ENCODE measurements at places on chromosomes 6 and 20. TPM values are rescaled to one million over a fixed set of nuclear protein-coding genes. Genes with fewer than 3 reads are reported as not detected.

GRCh38 chr6:34566830-34567546 lies 10.9 kb upstream of the SPDEF start:
- no peak overlapping the region for H3K27ac ChIP-seq
- no peak overlapping the region for H3K4me3 ChIP-seq
- DNase-seq: no peak
- no peaks in the 10 kb centered on the region for H3K4me1 ChIP-seq

OR2H1 gene
- total RNA-seq: not detected

- no peaks in the 10 kb centered on the region for H3K27me3 ChIP-seq
- H3K4me3 ChIP-seq: peak overlapping the region; percentile 49
- H3K36me3 ChIP-seq: no peaks in the 10 kb centered on the region
- H3K27ac ChIP-seq: peak overlapping the region; percentile 61
- H3K4me1 ChIP-seq: peaks cover 55% of the 10 kb centered on the region
Measured at GRCh38 chr6:139250296-139251044, 41.3 kb downstream of the TXLNB start.

- no peak overlapping the region for H3K4me3 ChIP-seq
- no peaks in the 10 kb centered on the region for H3K36me3 ChIP-seq
- DNase-seq: no peak
- no peaks in the 10 kb centered on the region for H3K27me3 ChIP-seq
Measured at GRCh38 chr6:87993356-87993755, 54.3 kb upstream of the SPACA1 start.

GRCh38 chr6:88989215-88989614 lies 25.8 kb upstream of the RNGTT start:
- H3K4me1 ChIP-seq: no peaks in the 10 kb centered on the region
- DNase-seq: no peak
- no peak overlapping the region for H3K4me3 ChIP-seq
- no peaks in the 10 kb centered on the region for H3K27me3 ChIP-seq

DNA sequence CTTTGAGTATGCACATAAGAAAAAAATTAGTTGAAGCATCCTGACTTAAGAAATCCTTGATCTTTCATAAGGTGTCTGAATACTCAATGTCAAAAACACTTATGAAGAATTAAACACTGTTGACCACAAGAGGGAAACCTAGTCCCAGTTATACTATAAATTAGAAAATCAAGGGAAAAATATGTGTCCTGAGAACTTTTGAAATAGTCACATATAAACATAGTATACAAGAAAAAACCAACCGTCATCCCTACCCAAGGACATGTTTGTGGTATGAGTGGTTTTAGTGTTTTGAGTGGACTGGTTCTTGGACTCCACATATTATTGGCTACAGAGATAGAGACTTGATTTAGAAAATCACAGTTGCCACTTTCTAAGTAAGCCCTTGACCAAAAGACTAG lies 7.6 kb upstream of the HLA-DRA start:
- peaks cover 7% of the 10 kb centered on the region for H3K27me3 ChIP-seq
- H3K4me1 ChIP-seq: peaks cover 2% of the 10 kb centered on the region
- H3K27ac ChIP-seq: no peak overlapping the region
- no peak for DNase-seq

DNA sequence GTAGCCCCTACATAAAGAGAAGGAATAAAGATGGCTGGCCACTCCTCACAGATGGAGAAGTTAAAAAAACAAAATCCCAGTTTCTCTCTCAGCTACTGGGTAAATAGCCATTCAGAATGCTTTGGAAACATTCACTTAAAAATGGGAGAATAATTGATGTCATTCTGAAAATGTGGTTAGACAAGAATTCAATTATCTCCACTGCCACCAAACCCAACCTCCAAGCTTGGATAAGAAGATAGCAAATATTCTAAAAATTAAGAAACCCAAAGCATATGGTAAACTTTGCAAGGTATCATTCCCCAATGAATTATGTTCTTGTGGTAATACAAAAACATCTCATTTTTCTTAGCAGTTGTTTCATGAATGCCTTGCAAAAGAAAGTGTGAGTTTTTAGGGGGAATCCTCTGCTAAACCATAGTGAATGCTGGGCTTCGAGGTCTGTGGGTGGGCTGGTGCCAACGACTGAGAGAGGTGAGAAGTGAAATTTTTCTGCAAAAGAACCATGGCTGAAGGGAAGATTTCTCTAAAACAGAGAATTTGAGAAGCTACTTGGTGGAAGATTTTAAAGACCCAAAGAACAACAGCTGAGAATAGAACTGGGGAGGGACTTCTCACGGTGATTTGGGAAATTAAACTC lies 497.9 kb upstream of the JARID2 start:
- peaks cover 81% of the 10 kb centered on the region for H3K4me1 ChIP-seq
- H3K27me3 ChIP-seq: no peaks in the 10 kb centered on the region
- no peak for DNase-seq
- peak overlapping the region; percentile 74 for H3K27ac ChIP-seq
- peaks cover 6% of the 10 kb centered on the region for H3K36me3 ChIP-seq

GPR6 gene
- total RNA-seq: not detected
